ENCODE measurements at places on chromosomes 11 and 22.

- DNase-seq, result no peak
These were observed 209.8 kb upstream of the NARS2 start for GRCh38 chr11:78784321-78785061.

DNA sequence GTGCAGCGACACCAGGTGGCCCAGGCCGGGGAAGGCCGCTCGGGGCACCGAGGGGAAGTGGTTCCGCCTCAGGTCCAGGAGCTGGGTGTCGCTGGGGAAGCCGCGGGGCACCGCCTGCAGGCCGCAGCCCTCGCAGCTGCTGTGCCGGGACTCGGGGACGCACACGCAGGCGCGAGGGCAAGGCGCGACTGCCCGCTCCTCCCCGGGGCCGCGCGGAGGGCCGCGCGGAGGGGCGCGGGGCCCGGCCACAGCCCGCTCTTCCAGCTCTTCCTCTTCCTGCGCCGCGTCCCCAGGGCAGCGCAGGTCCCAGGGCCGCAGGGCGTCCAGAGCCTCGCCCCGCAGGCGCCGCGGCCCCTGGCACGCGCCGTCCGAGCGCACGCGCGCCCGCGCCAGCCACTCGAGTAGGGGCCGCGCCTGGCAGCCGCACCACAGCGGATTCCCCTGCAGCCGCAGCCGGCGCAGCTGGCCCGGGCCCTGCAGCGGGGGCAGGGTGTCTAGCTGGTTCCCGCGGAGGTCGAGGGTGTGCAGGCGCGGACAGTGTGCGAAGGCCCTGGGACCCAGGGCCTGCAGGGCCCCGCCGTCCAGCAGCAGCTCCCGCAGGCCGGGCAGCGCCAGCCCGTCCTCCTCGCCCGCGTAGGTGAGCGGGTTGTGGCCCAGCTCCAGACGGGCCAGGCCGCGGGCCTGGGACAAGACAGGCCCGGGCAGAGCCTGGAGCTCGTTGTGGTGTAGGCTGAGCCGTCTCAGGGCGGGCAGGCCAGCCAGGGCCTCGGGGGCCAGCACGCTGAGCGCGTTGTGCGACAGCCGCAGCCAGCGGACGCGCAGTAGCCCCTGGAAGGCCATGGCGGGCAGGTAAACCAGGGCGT, 2.8 kb downstream of the CHADL start:
- peak; percentile 62 for DNase-seq

DNA sequence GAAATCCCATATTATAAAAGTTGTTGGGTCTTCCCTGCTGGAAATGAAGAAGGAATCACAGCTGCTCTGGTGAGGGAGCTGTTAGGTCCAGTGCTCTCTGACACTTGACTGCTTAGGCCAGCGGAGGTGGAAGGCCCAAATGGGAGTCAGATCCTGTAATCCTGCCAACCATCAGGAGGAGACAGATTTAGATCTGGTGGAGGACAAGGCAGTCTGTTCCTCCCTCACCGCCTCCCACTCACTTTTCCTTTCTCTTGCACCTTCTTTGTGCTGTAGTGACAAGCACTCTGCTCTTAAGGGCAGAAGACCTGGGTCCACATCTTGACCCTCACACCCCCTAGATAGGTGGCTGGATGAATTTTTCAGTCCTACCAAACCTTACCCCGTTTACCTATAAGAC, 59.7 kb upstream of the CHST1 start:
- DNase-seq, result no peak

- no peak for DNase-seq
These were observed 9.5 kb upstream of the FEZ1 start for GRCh38 chr11:125505492-125506080.

DNA sequence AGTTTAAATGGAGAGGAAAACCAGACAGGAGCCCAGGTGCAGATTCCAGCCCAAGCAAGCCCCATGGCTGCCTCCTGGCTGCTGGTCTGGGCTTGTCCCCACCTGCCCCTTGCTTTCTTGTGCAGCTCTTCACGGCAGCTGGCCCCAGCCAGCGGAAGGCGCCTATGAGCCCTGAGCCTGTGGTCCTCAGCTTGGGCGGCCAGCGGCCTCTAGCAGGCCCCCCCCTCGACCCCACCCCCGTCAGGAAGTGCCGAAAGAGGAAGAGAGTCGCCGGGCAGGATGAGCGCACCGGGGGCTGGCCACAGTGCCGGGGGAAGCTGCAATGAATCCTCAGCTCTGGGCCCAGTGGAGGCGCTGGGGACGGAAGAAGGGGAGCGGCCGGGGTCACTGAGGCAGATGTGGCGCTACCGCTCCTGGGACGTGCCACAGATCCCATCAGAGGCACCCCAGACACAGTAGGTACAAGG, 2.1 kb upstream of the DGKZ start:
- DNase-seq, result no peak

- DNase-seq, result no peak
These were observed 45.1 kb downstream of the C11orf96 start for GRCh38 chr11:43987384-43988039.

DNA sequence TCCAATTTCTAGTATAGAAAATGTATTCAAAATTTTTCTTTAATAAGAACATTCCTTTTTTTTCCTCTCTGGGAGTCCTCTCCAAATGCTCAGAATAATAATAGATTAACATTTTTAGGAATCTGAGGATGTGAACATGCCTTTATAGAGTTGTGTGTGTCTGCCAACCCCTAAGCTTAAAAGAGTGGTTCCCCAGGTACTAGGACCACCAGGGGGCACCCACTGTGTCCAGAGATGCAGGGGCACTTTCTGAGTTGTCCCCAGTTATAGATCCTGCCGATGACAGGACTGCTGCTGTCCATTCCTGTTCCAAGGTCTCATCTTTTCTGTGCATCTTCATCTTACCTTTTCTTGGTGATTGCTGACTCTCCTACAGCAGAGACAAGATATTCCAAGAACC, 27.0 kb upstream of the MICAL2 start:
- no peak for DNase-seq

- DNase-seq, result no peak
These were observed 33.0 kb upstream of the PITPNB start for GRCh38 chr22:27952091-27952490.

DNA sequence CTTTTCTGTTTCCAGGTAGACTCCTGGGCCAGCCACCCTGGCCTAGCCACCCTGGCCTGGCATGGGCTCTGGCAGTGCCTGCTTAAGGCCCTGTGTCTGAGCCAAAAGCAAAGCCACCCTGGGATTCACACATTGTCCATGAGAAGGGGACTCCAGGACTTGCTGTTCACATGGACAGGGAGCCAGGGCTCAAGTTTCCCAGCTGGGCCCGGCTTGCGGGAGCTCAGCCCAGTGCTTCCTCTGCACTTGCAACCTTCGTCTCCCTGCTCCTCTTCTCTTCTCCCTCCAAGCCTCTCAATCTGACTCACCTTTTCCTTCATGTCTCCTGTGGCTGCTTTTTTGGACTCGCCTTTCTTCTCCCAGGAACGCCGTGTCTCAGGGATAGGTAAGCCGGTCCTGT, 130.3 kb downstream of the MICAL2 start:
- no peak for DNase-seq

Data from stimulated activated effector memory CD8-positive, alpha-beta T cell treated with anti-CD3 and anti-CD28 coated beads, Interleukin-12 subunit alpha, Interleukin-12 subunit beta, amount 100 ng/mL, for 72 hours (primary cell).